Cardiac muscle cell (in vitro differentiated cells and primary cell): ENCODE measurements at places on chromosomes 6 and 20. TPM values are rescaled to one million over a fixed set of nuclear protein-coding genes. Genes with fewer than 3 reads are reported as not detected.

DNA sequence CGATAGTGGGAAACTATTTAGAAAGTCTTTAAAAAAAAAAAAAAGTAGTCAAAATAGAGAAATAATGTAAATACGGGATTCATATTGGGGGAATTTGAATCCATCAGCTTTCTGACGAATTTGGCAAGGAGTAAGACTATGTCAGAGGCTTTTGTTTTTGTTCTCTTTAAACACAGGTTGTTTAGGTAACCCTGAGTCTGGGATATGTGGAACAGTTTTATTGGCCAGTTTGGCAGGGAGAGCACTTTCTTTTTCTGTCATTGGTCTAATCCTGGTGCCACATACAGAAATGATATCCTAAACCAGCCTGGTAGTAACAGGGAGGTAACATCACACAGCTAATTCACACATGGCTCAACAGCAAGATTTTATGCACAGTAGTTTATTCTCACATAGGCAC, 27.7 kb downstream of the HAO1 start:
- no peak for DNase-seq
- H3K27me3 ChIP-seq: no peaks in the 10 kb centered on the region
- H3K36me3 ChIP-seq: no peaks in the 10 kb centered on the region
- H3K4me1 ChIP-seq: no peaks in the 10 kb centered on the region
- no peak overlapping the region for H3K27ac ChIP-seq

DNA sequence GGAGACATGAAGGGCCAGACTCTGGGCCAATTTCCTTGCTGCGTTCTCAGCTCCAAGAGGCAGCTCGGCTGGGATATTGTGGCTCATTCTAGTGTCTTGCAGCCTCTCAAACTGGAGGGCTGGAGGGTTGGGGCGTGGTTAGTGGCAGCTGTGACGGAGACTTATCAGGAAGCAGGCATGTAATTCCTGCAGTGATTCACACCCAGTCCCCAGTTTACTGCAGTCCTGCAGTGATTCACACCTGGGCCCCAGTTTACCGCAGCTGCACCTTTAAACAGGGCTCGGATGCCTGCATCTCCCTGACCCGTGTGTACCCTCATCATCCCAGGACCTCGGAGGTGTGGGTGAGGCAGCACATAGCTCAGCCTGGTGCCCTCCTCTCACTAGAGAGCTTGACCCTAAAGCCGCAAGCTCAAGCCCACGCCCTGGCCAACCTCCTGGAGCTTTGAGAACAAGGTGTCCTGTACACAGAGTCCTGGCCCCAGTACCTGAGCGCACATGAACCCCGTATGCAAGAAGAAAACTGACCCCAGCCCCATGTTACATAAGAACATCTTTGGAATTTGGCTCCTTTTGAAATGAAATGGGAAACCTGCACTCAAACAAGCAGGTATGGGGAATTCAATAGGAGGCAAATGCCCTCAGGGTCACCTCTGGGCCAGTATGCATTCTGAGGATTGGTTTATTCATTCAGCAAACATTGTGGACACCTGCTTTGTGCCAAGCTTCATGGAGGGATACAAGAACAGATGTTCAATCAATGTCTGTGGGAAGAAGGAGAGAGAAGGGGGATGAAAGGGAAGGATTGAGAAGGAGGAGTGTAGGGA, 55.3 kb upstream of the FAM83D start:
- H3K27ac ChIP-seq: no peak overlapping the region
- H3K27me3 ChIP-seq: no peaks in the 10 kb centered on the region
- no peak for DNase-seq
- no peak overlapping the region for H3K4me3 ChIP-seq

OPRM1 gene
- total RNA-seq: not detected in 2 replicates

DNA sequence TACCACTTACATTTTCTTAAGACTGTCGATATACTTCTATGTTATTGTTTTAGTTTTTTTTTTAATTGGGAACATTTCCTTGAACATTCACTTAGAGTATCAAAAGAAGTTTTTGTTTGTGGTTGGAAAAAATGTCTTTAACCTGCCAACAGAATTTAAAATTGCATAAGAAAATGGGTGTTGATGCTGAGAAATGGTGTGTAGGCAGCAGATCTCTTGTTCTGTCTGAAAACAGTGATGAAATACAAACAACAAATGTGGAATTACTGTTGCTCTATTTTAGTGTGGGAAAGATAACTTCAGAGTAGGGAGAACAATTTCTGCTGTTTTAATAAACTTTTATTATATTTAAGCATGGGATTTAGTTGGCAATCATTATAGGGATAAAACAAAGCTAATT, 293.5 kb downstream of the CDKAL1 start:
- H3K27me3 ChIP-seq: no peaks in the 10 kb centered on the region
- H3K27ac ChIP-seq: no peak overlapping the region
- H3K4me1 ChIP-seq: peaks cover 21% of the 10 kb centered on the region
- H3K36me3 ChIP-seq: no peaks in the 10 kb centered on the region
- DNase-seq: peak; percentile 94
- no peak overlapping the region for H3K4me3 ChIP-seq

DNA sequence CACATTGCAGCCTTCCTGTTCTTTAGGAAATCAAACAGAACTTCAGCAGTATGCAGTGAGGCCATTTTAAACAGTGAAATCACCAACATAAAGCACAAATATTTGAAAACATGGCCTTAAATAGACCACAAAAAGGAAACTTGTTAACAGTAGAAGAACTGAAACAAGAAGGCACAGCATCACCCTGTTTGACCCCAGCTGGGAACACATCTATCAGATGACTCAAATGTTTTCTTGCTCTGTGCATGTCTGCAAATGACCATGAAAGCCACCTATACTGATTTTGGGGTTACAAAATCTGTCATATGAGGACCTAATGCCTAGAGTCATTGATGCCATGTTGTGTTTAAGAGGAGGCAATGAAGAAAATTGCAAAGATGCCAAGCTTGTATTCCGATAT, 123.8 kb upstream of the ADGRF1 start:
- no peaks in the 10 kb centered on the region for H3K36me3 ChIP-seq
- H3K27me3 ChIP-seq: no peaks in the 10 kb centered on the region
- DNase-seq: no peak
- H3K4me3 ChIP-seq: no peak overlapping the region
- no peak overlapping the region for H3K27ac ChIP-seq

DNA sequence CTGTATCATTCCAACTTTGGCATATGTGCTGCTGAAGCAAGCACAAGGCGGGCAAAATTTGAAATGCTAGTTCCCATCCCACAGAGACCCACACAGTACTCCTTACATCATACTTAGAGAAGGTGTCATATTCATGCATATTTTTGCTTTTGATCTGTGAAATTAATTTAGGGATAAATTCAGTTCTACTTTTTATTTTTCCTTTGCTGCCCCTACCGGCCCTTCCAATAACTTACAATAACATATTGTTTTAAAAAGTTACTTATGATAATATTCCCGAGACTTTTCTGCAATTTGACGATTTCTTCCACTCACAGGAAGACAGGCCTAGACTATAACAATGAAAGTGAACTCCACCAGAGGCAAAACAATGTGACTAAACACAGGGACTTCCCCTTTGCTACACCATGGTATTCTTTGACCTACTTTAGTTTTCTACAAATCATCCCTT, 35.0 kb downstream of the SESN1 start:
- no peaks in the 10 kb centered on the region for H3K27me3 ChIP-seq
- no peak overlapping the region for H3K4me3 ChIP-seq
- H3K27ac ChIP-seq: no peak overlapping the region

DNA sequence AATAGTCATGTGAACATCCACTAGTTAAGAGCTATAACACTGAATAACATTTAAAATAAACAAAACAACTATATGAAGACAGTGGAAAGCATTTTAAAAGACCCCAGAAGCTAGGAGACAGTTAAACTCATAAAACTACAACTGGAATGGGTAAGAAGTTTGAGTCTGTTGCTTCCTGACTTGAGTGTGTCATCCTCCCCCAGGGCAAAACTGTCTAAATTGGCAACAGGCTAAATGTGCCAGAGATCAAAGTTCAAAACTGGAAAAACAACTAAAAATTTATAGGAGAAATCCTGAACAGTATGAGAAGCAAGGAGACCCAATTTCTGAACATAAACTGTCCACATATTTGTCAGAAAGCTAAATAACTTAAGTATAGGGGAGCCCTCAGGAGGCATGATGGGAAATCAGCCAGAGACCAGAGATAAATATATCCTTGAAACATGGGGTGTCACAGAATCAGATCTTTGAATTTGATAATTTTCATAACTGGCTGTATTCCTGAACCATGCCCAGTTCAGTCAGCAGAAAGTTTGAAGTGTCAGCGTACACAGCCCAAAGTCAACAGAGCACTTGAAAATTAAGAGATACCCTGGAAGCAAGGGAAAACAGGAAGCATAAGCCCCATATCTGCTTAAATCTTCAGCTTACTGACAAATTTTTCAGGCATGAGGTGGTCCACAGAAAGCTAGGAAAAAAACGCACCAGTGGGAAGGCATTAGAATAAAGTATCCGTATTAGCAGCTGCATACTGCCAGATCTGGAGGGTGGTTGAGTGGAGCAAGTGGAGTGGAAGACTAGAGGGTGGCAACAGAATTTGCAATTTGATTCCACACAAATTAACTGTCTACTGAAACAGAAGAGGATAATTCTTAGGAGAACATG, 516.1 kb upstream of the MAN1A1 start:
- H3K4me1 ChIP-seq: no peaks in the 10 kb centered on the region
- no peak for DNase-seq
- H3K27me3 ChIP-seq: no peaks in the 10 kb centered on the region
- no peaks in the 10 kb centered on the region for H3K36me3 ChIP-seq
- no peak overlapping the region for H3K27ac ChIP-seq

VNN1 gene
- total RNA-seq: not detected in 2 replicates

SNX21 gene
- 109 and 270 TPM in 2 replicates for total RNA-seq

- H3K4me1 ChIP-seq: peaks cover 5% of the 10 kb centered on the region
- no peak overlapping the region for H3K27ac ChIP-seq
- H3K36me3 ChIP-seq: peaks cover 7% of the 10 kb centered on the region
- H3K27me3 ChIP-seq: no peaks in the 10 kb centered on the region
Observed at GRCh38 chr20:36197271-36197670, 39.0 kb upstream of the AAR2 start.

PRPH2 gene
- total RNA-seq: 7.3 and 10.1 TPM in 2 replicates

- no peaks in the 10 kb centered on the region for H3K27me3 ChIP-seq
- DNase-seq: peak; percentile 97
- peaks cover 7% of the 10 kb centered on the region for H3K4me1 ChIP-seq
- no peak overlapping the region for H3K4me3 ChIP-seq
- no peaks in the 10 kb centered on the region for H3K36me3 ChIP-seq
Observed at GRCh38 chr20:49768204-49769047, 44.2 kb upstream of the SLC9A8 start.

DNA sequence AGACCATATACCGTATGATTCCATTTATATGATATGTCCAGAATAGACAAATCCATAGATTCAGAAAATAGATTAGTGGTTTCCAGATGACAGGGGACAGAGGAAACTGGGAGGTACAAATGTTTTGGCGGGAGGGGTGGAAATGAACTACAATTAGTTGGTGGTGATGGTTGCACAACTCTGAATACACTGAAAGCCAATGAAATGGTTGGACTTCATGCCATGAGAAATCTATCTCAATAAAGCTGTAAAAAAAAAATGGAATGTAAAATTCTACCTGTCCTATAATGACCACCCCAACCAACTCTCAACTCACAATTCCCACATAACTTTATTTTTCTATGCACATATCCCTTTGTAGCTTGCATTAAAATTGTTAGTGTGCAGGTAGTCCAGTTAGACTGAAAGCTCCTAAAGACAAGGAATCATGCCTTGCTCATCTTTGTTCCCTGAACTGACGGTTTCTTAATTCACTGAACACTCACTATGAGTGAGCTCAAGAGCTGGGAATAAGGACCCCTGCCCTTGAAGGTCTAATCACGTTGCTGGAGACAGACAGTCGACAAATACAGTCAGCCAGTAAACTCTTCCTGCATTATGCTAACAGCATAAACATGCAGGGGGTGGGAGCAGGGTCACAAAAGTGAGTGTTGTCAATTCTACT, 1.4 kb downstream of the DCDC2 start:
- H3K4me3 ChIP-seq: no peak overlapping the region
- H3K4me1 ChIP-seq: no peaks in the 10 kb centered on the region
- peaks cover 55% of the 10 kb centered on the region for H3K27me3 ChIP-seq
- no peak overlapping the region for H3K27ac ChIP-seq

SLC17A3 gene
- not detected in 2 replicates for total RNA-seq

DNA sequence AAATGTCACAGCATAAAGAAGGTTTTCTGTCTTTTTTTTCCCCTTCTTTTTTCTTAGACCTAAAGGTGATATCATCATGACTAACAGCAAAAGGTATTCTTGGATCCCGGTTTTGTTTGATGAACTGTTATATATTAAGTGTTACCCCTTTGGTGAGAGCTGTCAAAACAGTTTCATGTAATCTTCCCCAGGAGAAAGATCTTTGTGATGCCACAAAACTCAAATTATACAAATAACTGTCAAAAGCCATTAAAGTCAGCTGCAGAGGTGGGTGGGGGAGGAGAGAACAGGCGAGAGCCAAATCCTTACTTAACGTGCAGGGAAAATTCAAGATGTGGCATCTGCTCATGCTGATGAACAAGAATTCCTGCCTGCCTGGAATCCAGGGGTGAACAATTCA, 258.2 kb downstream of the BMP7 start:
- no peaks in the 10 kb centered on the region for H3K4me1 ChIP-seq
- no peak for DNase-seq
- no peak overlapping the region for H3K27ac ChIP-seq
- no peaks in the 10 kb centered on the region for H3K36me3 ChIP-seq

- H3K27me3 ChIP-seq: no peaks in the 10 kb centered on the region
- peaks cover 8% of the 10 kb centered on the region for H3K4me1 ChIP-seq
Observed at GRCh38 chr6:118644007-118644406, 7.4 kb downstream of the CEP85L start.

EMILIN3 gene
- 1.3 and 2.3 TPM in 2 replicates for total RNA-seq

DNA sequence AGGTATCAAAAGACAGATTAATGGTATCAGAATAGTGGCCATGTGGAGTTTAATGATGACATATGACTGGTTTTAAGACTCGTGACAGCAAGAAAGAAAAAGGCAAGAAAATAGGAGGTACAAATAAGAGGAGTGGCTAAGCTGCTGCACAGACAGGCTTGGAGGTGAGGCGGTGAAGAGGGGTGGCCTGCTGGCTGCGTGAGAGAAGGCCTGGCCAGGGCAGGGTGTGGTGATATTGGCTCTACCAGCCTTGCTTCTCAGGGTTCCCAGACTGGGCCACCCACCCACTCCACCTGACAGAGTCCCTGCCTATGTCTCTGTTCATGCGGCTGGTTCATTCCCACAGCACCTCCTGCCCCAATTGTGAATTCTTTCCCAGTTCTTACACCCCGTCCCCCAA, 106.7 kb downstream of the FOXC1 start:
- no peak overlapping the region for H3K27ac ChIP-seq
- no peak overlapping the region for H3K4me3 ChIP-seq
- H3K4me1 ChIP-seq: no peaks in the 10 kb centered on the region
- no peaks in the 10 kb centered on the region for H3K36me3 ChIP-seq
- DNase-seq: no peak
- no peaks in the 10 kb centered on the region for H3K27me3 ChIP-seq

- no peak overlapping the region for H3K27ac ChIP-seq
- no peak for DNase-seq
- no peak overlapping the region for H3K4me3 ChIP-seq
- H3K4me1 ChIP-seq: no peaks in the 10 kb centered on the region
- H3K36me3 ChIP-seq: no peaks in the 10 kb centered on the region
Observed at GRCh38 chr6:111918825-111919224, 45.6 kb upstream of the FYN start.

GRCh38 chr6:97440590-97441176, 157.7 kb upstream of the MMS22L start:
- DNase-seq: peak; percentile 33
- no peak overlapping the region for H3K27ac ChIP-seq
- H3K27me3 ChIP-seq: no peaks in the 10 kb centered on the region
- no peak overlapping the region for H3K4me3 ChIP-seq
- H3K36me3 ChIP-seq: no peaks in the 10 kb centered on the region
- H3K4me1 ChIP-seq: peaks cover 4% of the 10 kb centered on the region

GRCh38 chr20:48124181-48124782, 339.0 kb upstream of the SULF2 start:
- H3K36me3 ChIP-seq: no peaks in the 10 kb centered on the region
- peaks cover 8% of the 10 kb centered on the region for H3K4me1 ChIP-seq
- no peak for DNase-seq
- no peak overlapping the region for H3K27ac ChIP-seq
- no peaks in the 10 kb centered on the region for H3K27me3 ChIP-seq
